Hematopoietic multipotent progenitor cell treated with erythropoietin and hydrocortisone succinate and interleukin-3 and kit ligand, for 4 days (in vitro differentiated cells): ENCODE measurements at places on chromosomes 3 and 15.

- no peak for DNase-seq
Measured at GRCh38 chr3:183711516-183711915, 13.9 kb downstream of the YEATS2 start.

GRCh38 chr15:27248251-27248650 lies 277.3 kb downstream of the GABRG3 start:
- DNase-seq = no peak

- no peak for DNase-seq
Measured at GRCh38 chr3:16898595-16899395, 14.0 kb downstream of the PLCL2 start.

DNA sequence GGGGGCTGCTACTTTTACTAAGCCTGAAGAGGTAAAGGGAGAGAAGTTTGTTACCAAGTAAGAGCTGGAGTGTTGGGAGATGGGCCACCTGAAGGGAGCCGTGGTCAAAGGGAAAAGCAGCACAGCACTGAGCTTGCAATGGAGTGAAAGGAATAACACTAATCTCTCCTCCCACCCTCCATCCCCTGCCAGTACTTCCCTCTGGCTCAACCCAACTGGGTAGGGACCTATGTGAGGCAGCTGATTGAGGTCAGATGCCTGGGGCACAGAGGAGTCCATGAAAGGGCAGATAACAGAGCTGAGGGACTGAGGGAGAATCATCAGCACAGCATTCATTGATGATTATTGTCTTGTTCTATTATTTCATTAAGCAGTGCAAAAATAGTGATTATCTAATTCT lies 212.4 kb upstream of the TBC1D5 start:
- DNase-seq = peak; percentile 41

DNA sequence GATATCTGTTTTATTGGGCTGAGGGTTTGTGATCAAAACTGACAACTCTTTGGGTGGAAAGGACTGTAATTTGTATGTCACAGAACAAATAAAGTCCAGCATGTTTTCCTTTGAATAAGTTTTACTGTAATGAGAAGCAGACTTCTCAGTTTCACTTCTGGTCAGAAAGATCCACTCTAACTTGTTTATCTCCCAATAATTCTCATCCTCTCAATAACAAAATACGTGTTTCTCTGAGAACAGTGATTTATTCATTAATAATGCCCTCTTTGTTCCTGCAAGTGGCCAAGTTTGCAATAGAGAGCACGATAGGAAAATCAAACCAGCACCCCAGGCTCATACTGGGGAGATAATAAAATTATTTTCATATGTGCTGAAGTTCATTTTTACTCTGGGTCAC lies 190.6 kb downstream of the CNTN3 start:
- no peak for DNase-seq

DNA sequence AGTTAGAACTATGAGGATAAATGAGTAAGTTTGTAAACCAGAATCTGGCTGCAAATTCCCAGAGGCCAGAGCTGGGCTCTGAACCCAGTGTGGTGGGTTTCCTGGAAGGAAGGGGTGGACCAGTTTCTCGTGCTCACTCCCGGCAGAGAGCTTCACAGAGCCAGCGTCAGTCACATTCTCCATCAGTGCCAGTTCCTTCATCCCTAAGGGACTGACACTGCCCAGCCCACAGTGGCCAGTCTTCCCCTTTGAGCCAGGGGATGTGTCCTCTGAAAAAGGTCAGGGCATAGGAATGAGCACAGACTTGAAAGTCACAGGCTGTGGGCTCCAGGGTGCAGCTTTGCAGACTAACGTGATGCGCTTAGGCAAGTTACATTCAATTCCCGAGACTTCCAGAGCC lies 135.8 kb upstream of the HACD2 start:
- no peak for DNase-seq

GRCh38 chr3:29236146-29236840 lies 44.6 kb upstream of the RBMS3 start:
- no peak for DNase-seq

DNA sequence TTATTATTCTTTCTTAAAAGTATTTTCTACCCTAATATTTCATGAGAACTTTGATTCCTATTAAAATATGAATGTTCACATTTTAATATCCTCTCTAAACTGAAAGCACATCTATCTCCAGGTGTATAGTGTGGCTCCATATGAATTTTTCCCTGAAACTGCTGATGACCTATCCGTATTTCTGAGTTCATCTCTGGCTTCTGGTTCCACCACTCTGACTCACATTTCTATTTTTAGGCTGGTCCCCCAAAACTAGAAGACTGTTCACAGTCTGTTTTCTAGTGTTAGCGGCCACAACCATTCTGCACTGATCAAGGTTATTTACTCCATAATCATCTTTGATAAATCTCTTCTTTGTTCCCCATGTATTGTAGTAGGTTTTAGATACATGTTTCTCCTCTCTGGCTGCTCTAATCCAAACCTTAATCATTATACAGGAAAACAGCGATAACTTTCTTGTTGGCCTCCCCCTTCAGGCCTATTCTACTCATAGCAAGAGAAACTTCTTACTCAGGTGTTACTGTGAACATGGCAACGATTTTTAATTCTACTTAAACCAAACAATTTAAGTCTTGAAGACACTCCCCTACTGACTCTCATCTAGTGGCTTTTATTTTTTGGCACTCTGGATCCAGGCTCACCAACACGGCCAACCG lies 12.8 kb downstream of the ADPGK start:
- no peak for DNase-seq

- peak; percentile 76 for DNase-seq
Measured at GRCh38 chr15:63503739-63504246, 600 bp upstream of the USP3 start.

GRCh38 chr3:129548104-129548965 lies 5.4 kb downstream of the H1-8 start:
- DNase-seq = no peak

DNA sequence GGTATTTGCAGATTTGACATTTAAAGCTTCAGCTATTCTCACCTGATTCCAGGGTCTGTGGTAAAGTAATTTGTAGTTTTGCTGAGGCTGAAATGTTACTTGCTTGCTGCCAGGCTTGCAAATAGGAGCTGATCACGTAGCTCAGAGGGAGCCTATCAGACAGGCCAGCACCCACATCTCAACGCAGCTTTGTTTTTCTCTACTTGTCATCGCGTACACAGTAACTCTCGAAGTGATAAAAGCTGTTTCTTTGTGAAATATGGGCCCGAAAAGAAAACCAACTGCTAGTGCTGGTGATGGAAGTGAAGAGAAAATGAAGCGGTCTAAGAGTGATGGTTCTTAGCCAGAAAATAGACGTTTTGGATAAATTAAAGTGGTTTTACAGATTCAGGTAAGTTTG lies 23.4 kb downstream of the RAB5A start:
- no peak for DNase-seq

DNA sequence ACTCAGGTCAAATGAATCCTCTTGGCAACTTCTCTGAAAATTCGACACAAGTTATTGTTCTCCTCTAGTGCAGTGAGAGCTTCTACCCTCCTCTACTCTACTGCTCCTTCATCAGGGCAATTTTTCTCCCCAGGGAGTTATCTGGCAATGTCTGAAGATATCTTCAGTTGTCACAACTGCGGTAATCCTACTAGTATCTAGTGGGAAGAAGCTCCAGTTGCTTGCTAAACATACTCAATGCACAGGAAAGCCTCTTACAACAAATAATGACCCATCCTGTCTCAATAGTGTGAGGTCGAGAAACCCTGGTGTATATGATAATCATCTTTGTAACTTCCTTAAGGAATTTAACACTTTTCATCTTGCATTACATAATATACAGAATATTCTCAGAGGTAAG lies 1147.6 kb downstream of the IGSF11 start:
- no peak for DNase-seq

- DNase-seq = no peak
Measured at GRCh38 chr15:87817553-87817952, 439.0 kb downstream of the NTRK3 start.

DNA sequence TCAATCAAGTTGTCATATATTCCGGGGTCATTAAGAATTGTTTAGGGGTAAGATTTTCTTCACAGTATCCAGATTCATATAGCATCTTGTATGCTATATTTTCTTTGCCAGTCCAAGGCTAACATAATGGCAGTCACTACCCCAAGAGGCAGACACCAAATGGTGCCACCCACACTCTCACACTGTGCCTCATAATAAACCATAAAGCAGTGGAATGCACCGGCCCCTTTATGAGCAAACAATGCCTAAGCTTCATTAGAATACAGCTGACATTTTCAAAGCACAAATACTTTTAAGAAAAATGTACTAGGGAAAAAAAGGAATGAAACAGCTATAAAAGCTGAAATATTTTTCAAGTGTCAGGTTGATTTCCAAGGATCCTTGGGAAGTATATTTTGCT lies 121.6 kb downstream of the TFDP2 start:
- DNase-seq = peak; percentile 80

- no peak for DNase-seq
Measured at GRCh38 chr3:188839187-188839695, 332.5 kb upstream of the TPRG1 start.

- peak; percentile 41 for DNase-seq
Measured at GRCh38 chr3:132549890-132550578, 47.0 kb upstream of the ACKR4 start.

GRCh38 chr3:24305795-24306467 lies 188.7 kb downstream of the THRB start:
- DNase-seq = peak; percentile 77

DNA sequence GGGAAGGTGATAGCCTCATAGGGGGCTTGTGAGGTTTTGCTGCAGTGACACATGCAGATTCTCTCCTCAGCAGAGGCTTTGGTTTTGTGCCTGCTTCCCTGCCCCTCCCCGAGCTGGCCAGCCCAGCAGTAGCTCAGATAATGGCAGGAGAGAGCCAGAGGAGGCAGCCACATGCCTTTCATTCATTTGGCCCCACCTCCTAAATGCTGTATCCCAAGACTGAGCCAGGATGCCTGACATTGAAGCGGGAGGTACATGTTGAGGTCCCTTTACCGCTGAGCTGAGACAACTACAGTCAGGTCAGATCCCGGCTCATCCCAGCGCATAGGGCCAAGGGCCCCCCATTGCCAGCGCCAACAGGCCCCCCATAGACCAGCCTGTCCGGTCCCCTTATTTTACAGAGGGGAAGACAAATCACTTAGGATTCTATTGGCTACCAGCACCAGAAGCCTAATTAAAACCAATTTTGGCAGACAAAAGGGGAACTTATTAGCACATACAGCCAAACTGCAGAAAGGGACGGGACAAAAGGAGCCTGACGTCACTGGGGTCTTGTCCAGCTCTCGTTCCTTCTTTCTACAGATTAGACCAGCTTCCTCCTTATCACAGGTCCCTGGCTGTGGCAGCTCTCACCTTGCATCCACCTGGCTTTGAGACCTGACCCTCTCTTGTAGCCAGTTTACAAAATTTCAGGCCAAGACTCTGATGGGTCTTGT lies 12.1 kb upstream of the POLG start:
- peak; percentile 43 for DNase-seq

GRCh38 chr15:80878867-80879250 lies 99.7 kb downstream of the CEMIP start:
- no peak for DNase-seq

- DNase-seq = no peak
Measured at GRCh38 chr15:23734862-23735261, 47.8 kb upstream of the NDN start.

- no peak for DNase-seq
Measured at GRCh38 chr15:33005582-33005981, 188.9 kb downstream of the FMN1 start.

DNA sequence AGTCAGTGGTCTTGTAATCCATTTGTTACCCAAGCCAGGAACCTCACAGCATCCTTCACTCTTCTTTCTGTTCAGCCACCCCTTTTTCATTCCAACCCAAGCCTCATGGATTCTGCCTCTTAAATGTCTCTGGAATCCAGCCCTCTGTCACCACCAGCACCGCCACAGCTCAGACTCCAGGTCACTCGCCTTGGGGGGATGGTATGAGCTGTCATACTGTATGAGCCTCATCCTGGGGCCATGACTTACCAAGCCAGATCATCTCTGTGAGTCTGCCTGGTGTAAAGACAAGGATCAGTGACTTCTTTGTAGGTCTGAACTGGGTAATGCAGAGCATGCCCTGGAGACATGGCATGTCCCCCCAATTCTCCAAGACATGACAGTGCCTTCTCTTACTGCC lies 79.6 kb downstream of the PGPEP1L start:
- DNase-seq = no peak

- no peak for DNase-seq
Measured at GRCh38 chr3:151544164-151544548, 83.3 kb upstream of the IGSF10 start.

DNA sequence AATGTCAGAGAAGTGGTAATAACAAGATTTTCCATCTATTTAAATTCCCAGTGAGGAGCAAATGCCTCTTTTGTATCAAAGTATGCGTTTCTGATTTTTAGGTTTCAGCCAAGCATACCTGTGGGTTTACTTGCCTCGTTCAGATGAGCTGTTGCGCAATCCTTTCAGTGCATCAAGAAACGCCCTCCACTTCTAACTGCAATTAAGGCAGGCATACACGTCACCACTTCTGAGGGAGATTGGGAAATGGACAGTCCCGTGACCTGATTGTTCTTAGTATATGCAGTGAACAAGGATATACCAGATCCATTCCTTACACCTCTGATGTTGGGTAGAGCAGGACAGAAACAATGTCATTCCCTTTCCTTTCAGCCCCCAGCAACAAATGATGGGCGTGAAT lies 219.0 kb downstream of the ITPR1 start:
- peak; percentile 23 for DNase-seq

DNA sequence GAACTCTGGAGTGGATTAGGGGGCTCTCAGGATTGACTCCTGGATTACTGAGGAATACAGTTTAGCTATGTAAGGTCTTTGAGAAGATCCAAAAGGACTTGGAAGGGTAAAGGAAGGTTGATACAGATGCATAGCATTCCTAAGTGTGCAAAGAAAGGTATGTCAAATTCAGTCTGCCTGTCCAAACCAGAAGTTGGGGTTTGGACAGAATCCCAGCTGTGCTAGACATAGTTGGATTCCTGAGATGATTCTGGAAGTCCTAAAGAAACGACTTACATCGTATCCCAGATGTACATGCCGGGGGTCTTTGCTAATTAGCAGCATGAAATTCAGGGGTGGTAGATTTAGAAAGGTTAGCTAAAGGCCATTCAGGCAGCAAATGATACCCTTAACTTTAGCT lies 97.7 kb upstream of the TSPAN3 start:
- no peak for DNase-seq

DNA sequence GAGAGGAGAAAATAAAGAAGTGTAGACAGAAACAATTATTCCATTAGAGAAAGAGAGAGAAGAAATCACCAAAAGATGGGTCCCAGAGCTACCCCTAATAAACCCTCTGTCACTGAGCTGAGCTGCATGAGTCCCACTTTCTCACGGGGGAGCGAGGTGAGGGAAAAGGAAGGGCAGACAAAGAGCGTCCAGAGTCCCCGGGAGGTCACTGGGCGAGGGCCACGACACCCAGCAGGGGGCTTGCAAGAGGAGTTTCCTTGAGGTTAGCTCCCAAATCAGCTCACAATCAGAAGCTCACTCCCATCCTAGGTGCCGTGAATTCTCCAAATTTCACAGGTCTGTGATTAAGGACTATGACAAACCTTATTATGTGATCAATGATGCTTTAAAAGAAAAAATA lies 62.3 kb downstream of the XXYLT1 start:
- DNase-seq = no peak

- no peak for DNase-seq
Measured at GRCh38 chr3:56762718-56763117, 39.0 kb downstream of the ARHGEF3 start.
